Urinary bladder (tissue), 4 donors: ENCODE measurements at places on chromosomes 13 and 19.

- no peak for DNase-seq
Observed at GRCh38 chr13:71730267-71730666, 136.7 kb downstream of the DACH1 start.

- DNase-seq, result no peak
Observed at GRCh38 chr13:32362574-32362973, 47.3 kb downstream of the BRCA2 start.

DNA sequence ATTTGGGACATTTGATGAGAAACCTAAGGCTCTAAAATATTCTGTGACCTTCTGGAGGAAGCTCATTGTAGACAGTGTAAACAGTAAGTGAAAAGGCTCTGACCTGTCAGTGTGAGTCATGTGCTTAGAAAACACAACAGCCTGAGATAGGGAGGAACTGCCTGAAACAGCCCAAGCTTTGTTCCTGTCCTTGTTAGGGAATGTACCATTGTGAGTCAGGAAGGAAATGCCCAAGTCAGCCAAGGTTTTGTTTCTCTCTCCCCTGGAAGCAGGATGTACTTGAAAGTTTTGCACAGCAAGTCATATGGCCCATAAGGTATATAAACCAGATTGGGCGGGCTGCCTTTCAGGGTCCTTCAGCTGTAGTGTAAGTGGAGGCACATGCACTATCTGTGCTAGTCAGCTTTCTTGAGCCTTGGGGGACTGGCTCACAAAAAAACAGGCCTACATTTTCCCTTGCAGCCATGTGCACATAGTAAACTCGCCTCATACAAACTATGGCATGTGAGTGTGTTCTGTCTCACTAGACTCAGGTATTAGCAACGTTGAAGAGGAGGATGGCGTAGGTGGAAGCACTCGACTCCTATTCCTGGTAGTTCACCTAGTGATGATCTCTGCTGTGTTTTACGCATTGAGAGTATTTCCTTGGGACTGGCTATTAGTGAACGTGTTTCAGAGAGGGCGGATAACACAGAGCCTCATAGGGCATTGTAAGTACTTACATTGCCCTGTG lies 141.2 kb upstream of the KLHL1 start:
- DNase-seq, result no peak

DNA sequence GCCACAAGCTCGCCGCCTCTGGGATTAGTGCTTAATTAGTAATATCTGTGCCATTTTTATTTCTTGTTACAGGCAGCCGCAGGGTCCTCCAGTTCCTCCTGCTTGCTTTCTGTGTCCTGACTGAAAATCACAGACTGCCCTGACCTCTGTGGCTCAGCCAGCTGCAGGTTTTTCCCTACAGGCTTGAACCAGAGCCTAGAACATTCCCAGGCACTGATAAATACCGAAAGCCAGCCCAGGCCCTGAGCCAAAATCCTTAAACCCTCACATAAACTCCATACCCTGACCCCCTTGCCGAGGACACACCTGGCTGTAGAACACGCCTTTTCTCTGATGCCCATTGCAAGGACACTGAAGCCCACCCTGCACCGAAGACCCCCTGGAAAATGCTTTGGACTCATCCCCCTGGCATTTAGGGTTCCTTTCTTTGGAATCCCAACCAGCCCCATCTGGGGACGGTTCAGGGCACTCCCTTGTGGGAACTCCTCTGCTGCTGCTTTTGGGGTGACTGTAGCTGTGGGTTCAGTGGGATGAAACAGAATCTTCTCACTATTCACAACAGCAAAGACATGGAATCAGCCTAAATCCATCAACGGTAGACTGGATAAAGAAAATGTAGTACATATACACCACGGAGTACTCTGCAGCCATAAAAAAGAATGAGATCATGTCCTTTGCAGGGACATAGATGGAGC lies 15.5 kb downstream of the DPP9 start:
- no peak for DNase-seq

DNA sequence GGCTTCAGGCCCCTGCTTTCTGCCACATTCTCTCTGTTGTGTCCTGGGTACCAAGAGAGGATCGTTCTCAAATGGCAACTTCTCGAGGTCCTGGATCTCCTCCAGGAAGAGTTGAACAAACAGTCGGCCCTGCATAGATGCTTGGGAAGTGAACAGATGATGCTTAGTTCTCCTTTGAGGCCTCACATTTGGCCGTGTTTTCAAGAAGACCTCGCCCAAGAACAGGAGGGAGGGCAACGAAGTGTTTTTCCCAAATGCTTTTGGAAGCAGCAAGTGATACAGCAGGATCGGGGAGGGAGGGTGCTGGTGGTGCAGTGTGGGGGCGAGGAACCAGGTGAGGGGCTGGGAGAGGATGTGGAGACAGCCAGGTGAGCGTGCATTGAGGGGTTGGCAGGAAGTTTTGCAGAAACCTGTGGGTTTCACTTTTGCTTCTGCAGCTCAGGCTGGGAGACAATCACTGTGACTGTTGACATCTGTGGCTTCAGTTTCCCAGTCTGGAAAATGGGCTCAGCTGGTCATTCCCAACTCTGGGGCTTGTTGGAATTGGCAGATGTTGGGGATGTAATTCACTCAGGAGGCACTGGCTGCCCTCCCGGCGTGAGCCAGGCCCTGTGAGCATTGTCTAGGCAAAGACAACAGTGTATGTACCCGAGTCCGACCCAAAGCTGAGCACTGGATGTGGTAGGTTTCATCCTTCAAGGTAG lies 21.6 kb downstream of the MAST3 start:
- DNase-seq, result no peak

- DNase-seq, result no peak
Observed at GRCh38 chr13:72920097-72920496, 138.2 kb downstream of the PIBF1 start.

DNA sequence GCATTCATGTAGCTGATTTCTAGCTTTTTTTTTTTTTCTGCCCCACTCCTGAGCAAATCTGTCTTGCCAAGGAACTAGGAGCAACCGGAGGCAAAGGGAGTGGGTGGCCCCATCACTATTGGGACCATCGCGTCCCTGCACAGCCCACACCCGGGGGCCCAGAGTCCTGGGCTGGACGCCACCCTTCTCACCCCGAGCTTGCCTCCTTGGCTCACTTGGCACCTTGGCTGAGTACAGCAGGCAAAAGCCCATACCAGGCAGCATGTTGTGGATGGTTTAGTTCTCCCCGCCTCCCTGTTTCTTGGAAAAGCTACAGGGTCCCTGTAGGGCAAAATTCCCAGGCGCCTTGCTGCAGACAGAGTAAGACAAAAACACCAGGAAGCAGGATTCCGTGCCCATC lies 13.7 kb downstream of the SMIM24 start:
- no peak for DNase-seq
